Testis (tissue), 5 donors: ENCODE measurements at places on chromosomes 11 and 22.

DNA sequence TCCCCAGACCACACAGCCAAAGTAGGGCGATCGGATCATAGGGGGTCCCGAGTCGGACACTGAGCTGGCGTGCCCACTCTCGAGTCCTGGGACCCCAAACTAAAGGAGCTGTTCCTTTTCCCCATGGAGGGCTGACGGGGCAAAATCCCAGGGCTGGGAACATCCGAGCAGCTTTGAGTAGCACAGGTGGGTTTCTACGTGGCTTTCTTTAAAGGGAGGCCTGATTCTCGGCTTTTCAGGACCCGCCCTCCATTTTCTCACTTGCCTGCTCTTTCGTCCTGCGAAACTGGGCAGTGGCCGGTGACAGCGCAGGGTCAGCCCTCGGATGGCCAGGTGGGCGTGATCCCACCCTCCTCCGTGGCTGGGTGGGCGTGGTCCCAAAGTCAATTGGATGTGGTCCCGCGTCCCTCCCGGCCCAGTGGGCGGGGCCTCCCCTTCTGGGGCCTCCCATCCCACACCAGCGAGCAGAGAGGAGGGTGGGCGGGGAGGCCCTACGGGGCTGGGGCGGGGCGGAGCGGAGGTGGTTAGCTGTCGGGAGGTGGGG lies 17.5 kb upstream of the TXNRD2 start:
- peak; percentile 84 for DNase-seq

GRCh38 chr22:43273902-43274484 lies 69.2 kb downstream of the SCUBE1 start:
- peak; percentile 67 for DNase-seq

DNA sequence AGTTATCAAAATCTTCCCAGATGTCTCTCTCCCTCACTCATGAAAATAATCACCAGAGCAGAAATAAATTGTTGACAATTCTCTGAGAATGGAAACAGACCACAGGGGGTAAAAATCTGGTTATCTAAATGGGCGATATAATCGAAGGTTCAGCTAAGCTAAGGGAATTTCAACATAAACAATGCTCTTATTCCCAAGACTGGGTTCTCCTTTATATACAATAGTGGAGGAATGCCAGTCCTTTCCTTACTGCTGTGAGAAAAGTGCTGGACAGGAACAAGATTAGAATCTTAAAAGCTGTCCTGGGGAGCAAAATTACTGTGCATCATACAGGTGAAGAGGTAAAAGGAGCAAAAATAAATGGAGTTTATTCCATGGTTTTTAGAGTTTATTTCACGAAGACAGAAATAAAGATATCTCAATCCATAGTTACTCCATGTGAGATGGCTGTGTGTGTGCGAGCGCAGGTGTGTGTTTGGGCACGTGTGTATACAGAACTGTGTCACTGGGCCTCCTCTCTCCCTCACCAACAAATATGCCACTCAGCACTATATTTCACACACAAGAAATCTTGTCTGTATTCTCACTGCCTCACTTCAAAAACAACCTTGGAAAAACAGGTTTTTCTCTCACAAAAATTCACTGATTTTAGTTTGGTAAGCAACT lies 385.6 kb downstream of the DCDC1 start:
- no peak for DNase-seq

GRCh38 chr22:43811777-43812148 lies 342 bp downstream of the EFCAB6 start:
- no peak for DNase-seq

DNA sequence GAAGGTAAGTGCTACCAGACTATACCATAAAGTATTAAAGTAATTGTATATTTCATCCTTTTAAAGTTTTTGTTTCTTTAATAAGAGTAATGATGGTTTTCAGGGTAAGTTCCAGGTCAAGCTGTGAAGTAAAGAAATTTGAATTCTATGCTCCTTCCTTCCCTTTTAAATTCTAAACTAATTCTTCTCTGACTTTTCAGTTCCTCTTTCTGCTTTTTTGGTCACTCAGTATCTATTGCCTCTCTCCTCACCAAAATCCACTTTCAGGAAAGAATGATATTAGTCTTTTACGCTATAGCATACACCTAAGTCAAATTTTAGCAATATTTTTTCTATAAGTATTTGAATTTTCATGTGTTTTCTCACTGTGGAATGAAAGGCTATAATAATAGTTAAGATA lies 8.2 kb downstream of the MMP8 start:
- no peak for DNase-seq

GRCh38 chr22:45962756-45963324 lies 14.1 kb downstream of the WNT7B start:
- no peak for DNase-seq

- no peak for DNase-seq
Measured at GRCh38 chr11:63375434-63375833, 5.8 kb downstream of the SLC22A9 start.

DNA sequence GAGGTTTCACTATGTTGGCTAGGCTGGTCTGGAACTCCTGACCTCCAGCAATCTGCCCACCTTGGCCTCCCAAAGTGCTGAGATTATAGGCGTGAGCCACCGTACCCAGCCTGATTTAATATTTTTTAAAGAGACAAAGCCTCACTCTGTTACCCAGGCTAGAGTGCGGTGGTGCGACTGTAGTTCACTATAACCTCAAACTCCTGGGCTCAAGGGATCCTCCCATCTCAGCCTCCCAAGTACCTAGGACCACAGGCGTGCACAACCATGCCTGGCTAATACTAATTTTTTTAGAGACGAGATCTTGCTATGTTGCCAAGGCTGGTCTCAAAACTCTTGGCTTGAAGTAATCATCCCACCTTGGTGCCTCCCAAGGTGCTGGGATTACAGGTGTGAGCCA lies 13.5 kb downstream of the GTPBP1 start:
- no peak for DNase-seq

DNA sequence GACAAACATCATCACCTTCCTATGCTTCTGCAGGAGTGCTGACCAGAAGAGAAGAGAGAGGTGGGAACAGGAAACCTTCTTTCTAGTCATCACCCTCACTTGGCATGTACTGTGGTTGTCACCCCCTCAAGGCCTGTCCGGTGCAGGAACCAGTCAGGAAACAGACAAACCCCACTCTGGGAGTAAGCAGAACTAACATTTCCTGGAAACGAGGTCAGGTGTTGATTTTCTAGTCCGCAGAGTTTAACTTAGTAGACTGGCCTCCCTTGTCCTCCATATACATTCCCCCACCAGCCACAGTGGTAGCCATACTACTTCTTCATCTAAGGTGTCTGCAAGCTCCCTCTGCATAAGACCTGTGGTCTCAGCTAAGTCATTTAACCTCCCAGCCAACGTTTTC lies 80.7 kb upstream of the NCAM1 start:
- DNase-seq: no peak

- no peak for DNase-seq
Measured at GRCh38 chr11:8335186-8335585, 71.5 kb upstream of the LMO1 start.

- no peak for DNase-seq
Measured at GRCh38 chr11:17185938-17186337, 21.8 kb downstream of the PIK3C2A start.

DNA sequence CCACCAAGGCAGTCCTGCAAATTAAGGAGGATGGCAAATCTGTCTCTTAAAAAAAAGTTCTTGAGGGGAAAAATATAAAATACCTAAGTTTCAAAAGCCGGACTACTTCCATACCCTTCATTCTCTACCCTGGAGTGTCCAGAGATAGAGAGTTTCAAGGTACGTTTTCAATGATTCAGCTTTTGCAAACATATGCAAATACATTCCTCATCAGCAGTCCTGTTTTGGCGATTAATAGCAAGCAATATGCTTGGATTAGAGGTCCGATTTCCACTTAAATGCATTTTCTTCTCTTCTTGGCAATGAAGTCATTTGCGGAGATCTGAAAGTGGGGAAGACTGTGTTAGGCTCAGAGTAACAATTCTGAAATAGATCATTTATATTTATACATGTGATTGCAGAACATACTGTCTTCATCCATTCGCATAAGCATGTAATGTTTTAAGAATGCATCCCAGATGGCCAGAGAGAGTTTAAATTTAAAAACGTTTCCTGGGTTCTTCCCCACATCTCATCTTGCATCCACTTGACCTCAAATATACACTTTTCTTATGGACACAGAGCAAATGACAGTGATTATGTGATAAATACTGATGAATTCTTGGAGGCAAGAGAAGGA lies 13.8 kb upstream of the TFIP11 start:
- no peak for DNase-seq

- no peak for DNase-seq
Measured at GRCh38 chr11:96260532-96260931, 82.5 kb downstream of the MAML2 start.

DNA sequence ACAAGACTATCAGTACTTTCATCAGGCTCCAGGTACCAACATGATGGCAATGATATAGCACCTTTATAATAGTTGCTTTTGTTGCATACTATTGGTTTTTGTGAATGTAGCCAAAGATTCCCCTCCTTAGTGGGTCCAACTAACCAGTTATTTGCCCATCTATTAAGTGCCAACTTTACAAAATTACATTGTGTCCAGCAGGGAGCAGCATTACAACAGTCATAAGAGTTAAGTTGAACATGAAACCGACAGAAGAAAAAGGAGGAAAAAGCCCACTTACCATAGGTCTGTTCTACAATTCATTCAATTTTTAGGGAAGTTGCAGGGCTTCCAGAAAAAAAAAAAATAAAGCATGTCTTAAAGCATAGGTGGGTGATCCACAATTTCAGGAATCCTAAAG lies 21.6 kb downstream of the IMMP1L start:
- DNase-seq: peak; percentile 34

GRCh38 chr11:3224401-3225057 lies 5.9 kb upstream of the MRGPRG start:
- DNase-seq: no peak
